NCI-H510A treated with DMSO at 0.1 percent for 48 hours (cell line): ENCODE measurements at places on chromosomes 6 and 20.

DNA sequence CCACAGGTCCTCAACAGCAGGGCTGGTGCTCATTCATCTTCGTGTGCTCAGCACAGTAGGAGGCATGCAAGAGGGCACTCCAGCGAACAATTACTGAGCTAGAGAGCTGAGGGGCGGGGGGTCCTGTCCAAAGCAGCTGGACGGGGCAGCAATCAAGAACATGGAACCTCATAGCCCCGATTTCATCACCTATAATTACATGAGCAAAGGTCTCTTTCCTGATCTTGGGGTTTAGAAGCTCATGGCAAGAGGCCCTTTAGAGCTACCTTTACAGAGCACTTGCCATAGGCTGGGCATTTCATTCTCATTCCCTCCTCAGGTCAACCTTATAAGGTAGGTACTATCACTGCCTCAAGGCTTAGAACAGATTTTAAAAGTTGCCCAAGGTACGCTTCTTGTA lies 10.4 kb downstream of the MOCS1 start:
- peak; percentile 58 for DNase-seq

DNA sequence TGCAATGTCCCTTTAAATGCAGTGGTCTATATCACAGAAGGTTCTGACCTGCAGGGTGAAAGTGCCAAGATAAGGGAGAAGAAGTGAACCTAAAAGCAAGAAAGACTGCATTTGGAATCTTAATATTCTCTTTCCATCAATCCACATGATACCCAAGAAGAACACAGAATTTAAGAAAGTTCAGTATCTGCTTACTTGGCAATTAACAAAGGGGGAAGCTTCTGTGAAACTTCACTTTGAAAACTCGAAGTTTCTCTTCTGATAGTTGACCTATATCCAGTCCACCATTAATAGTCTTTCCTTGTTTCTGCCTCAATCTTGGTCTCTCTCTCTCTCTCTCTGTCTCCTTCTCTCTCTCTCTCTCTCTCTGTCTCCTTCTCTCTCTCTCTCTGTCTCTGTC lies 592.0 kb downstream of the UTRN start:
- DNase-seq = no peak

GRCh38 chr6:20416567-20417345 lies 15.1 kb downstream of the E2F3 start:
- DNase-seq = no peak

- DNase-seq = no peak
Measured at GRCh38 chr20:710780-711450, 35.3 kb upstream of the SCRT2 start.

DNA sequence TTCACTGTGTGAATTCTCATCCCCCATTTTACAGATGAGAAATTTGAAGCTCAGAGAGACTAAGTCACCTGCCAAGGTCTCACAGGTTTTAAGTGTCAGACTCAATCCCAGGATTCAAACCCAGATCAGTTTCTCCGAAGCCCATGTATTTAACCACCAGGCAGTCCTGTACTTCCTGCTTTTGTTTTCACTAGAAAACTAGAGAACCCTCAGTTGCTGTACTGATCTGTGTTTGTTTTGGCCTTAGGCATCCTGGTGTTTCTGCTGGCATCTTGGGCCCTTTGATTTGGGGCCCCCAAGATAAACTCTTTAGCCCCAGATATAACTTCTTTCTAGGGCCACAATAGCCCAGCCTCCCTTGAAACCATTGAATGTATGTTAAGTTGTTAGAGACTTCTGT lies 36.5 kb downstream of the PPP1R16B start:
- DNase-seq = no peak

- DNase-seq = peak; percentile 2
Measured at GRCh38 chr6:31441365-31442267, 38.2 kb downstream of the MICA start.

- no peak for DNase-seq
Measured at GRCh38 chr6:16816891-16817290, 55.6 kb upstream of the ATXN1 start.
